Neural progenitor cell (in vitro differentiated cells): ENCODE measurements at places on chromosomes 3 and 15. TPM values are rescaled to one million over a fixed set of nuclear protein-coding genes. Genes with fewer than 3 reads are reported as not detected.

UBA5 gene
- 51.2 and 84.7 TPM in 2 replicates for total RNA-seq

CLDN11 gene
- total RNA-seq, result 1.6 and 2.0 TPM in 2 replicates

MIX23 gene
- 52.9 and 104 TPM in 2 replicates for total RNA-seq

HRG gene
- total RNA-seq, result not detected in 2 replicates

ANKRD63 gene
- not detected in 2 replicates for total RNA-seq

CCR3 gene
- not detected in 2 replicates for total RNA-seq

SNX22 gene
- total RNA-seq, result 4.0 and 6.4 TPM in 2 replicates

HIGD2B gene
- not detected in 2 replicates for total RNA-seq

TMCO5A gene
- total RNA-seq, result not detected in 2 replicates

KY gene
- total RNA-seq, result 0.09 TPM in 1 of 2 replicates, not detected in the other
